GM12878 (cell line): ENCODE measurements at places on chromosomes 1 and 21.

- no peak overlapping the region for H3K4me3 ChIP-seq
- peaks cover 21% of the 10 kb centered on the region for H3K36me3 ChIP-seq
- H3K4me1 ChIP-seq = peaks cover 13% of the 10 kb centered on the region
- no peak for DNase-seq
These were observed 89.2 kb downstream of the JAK1 start for GRCh38 chr1:64877151-64877550.

- H3K27me3 ChIP-seq = no peaks in the 10 kb centered on the region
- no peak overlapping the region for H3K27ac ChIP-seq
- no peak for DNase-seq
- H3K36me3 ChIP-seq = peaks cover 58% of the 10 kb centered on the region
These were observed 30.1 kb downstream of the PCNT start for GRCh38 chr21:46354046-46354445.

GRCh38 chr1:204900721-204901120 lies 30.1 kb downstream of the NFASC start:
- no peaks in the 10 kb centered on the region for H3K36me3 ChIP-seq
- no peak overlapping the region for H3K27ac ChIP-seq
- no peak overlapping the region for H3K4me3 ChIP-seq
- H3K4me1 ChIP-seq = no peaks in the 10 kb centered on the region

- no peaks in the 10 kb centered on the region for H3K27me3 ChIP-seq
- no peaks in the 10 kb centered on the region for H3K36me3 ChIP-seq
- DNase-seq = no peak
- no peak overlapping the region for H3K27ac ChIP-seq
- H3K4me3 ChIP-seq = no peak overlapping the region
These were observed 6.5 kb downstream of the NR0B2 start for GRCh38 chr1:26907071-26907917.

GRCh38 chr1:172940174-172940855 lies 110.4 kb downstream of the TNFSF18 start:
- no peak overlapping the region for H3K27ac ChIP-seq
- H3K4me1 ChIP-seq = no peaks in the 10 kb centered on the region
- H3K4me3 ChIP-seq = no peak overlapping the region
- DNase-seq = no peak
- no peaks in the 10 kb centered on the region for H3K36me3 ChIP-seq

GRCh38 chr1:2448098-2448445 lies 28.0 kb upstream of the PLCH2 start:
- H3K27me3 ChIP-seq = no peaks in the 10 kb centered on the region; the same call in 1 of the 2 replicates
- no peak overlapping the region for H3K27ac ChIP-seq
- no peak for DNase-seq
- H3K36me3 ChIP-seq = no peaks in the 10 kb centered on the region

GRCh38 chr1:64046891-64047290 lies 156.5 kb upstream of the UBE2U start:
- H3K4me3 ChIP-seq = no peak overlapping the region
- no peak for DNase-seq
- H3K4me1 ChIP-seq = no peaks in the 10 kb centered on the region
